ENCODE measurements at places on chromosomes 6 and 20. TPM values are rescaled to one million over a fixed set of nuclear protein-coding genes. Genes with fewer than 3 reads are reported as not detected.

- DNase-seq: no peak
Measured at GRCh38 chr20:62123450-62124118, 1.3 kb downstream of the LSM14B start.

- DNase-seq: no peak
Measured at GRCh38 chr20:36128463-36129159, 25.9 kb upstream of the EPB41L1 start.

- no peak for DNase-seq
Measured at GRCh38 chr6:100988391-100988984, 107.4 kb upstream of the ASCC3 start.

DNA sequence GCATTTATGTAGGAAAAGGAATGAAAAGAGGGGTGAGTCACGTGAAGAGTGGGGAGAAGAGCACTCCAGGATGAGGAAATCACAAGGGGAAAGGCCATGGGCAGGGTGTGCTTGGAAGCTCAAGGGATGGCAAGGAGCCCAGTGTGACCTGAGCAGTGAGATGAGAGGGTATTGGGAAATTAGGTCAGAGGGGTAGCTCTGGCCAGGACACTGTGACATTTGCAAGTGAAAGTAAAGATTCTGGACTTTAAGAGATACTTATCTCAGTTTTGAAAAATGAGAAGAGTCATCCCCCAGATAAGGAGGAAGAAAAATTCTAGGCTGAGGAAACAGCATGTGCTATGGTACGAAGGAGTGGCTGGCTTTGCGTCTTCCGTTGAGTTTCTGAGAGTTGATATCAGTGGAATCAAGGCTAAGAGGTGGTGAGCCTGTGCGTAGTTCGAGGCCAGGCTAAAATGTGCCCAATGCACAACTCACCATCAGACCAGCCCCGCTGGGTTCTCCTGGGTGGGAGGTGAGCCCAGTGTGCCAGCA, 79.9 kb downstream of the GCLC start:
- no peak for DNase-seq

DNA sequence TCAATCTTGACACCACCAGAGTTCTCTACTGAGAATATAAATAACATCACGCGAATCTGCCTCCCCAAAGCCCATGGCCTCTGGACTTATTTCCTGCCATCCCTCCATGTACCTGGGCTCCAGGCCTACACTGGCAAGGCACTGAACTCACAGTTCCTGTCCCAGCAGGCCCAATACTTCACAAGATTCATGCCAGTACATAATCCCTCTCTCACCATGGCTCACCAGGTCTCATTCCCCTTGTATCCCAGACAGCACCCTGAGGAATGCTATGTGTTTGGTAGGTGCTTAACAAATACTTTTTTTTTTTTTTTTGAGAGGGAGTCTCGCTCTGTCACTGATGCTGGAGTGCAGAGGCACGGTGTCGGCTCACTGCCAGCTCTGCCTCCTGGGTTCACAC, 1.9 kb downstream of the KIF16B start:
- no peak for DNase-seq

GRCh38 chr6:166563200-166563599, 23.3 kb downstream of the RAMACL start:
- DNase-seq: no peak

- DNase-seq: no peak
Measured at GRCh38 chr20:61433816-61434215, 181.8 kb downstream of the CDH4 start.

DNA sequence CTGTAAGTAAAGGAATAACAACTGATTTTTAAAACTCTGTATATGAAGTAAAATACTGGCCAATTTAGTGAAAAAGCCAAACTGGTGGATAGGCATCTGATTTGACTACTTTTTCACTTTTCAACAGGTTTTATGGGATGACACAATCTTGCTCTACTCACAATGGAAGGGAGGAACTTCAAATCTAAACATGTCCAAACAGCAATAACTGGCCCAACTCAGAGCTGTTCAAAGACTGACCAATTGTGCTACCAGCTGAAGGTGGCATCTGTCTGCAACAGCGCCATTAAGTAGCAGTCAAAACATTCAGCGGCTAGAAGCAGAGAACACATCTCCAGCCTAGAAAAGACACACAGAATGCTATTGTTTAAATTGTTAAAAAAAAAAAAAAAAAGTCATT, 44.6 kb downstream of the SESN1 start:
- no peak for DNase-seq

- peak; percentile 94 for DNase-seq
Measured at GRCh38 chr6:7730784-7731227, 4.9 kb downstream of the BMP6 start.

The CDH26 gene
- total RNA-seq: 0.22 TPM

The TIAM2 gene
- total RNA-seq: 3.6 TPM

The SMIM28 gene
- total RNA-seq: not detected

The SAPCD1 gene
- 4.7 TPM for total RNA-seq

The CLPSL1 gene
- not detected for total RNA-seq

The TMEM30A gene
- 43.6 TPM for total RNA-seq

The RIPK1 gene
- 10.3 TPM for total RNA-seq
